ENCODE measurements at places on chromosomes 4 and X. TPM values are rescaled to one million over a fixed set of nuclear protein-coding genes. Genes with fewer than 3 reads are reported as not detected.

SMIM10 gene
- total RNA-seq: 1.3 TPM

BEX1 gene
- 0.46 TPM for total RNA-seq

ZNF630 gene
- 1.5 TPM for total RNA-seq

ABCG2 gene
- total RNA-seq: 5.0 TPM

ESX1 gene
- not detected for total RNA-seq

S100P gene
- total RNA-seq: not detected

TRAM1L1 gene
- 0.88 TPM for total RNA-seq

FAT1 gene
- 9.2 TPM for total RNA-seq

FRG2 gene
- not detected for total RNA-seq

DNA sequence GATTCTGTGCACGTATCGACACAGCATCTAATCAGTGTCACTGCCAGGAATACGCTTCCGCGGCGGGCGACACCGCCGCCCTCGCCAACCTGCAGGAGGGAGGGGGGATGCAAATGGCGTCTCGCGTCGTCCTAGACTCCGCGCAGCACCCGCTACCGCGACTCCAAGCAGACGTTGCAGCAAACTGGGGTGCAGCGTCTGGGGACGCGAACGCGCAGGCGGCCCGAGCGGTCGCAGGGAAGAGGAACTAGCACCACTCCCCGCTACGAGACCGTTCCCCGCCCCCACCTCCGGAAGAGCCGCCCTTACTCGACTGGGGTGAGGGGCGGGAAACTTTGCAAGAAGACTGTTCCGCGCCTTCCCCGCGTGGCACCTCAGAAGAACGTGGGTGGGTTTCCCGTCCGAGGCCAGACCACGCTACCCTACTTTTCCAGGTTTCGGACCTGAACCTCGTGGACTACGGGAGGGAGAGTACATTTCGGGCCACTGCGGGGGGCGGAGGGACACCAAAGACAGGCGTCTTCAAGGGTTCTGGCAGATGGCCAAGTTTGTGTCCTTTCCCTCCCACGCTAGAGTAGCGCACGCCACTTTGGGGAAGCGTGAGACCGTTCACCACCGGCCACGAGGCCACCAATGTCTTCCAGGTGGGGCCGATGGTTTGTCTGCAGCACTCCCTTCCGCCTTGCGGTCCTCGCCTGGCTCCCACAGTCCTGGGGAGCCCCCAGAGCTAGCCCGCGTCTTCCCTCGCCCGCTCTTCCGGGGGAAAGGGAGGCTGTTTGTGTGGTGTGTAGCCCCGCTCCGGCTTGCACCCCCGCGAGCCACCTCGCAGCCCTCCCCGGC lies 78.0 kb upstream of the BCOR start:
- peak; percentile 42 for DNase-seq

DNA sequence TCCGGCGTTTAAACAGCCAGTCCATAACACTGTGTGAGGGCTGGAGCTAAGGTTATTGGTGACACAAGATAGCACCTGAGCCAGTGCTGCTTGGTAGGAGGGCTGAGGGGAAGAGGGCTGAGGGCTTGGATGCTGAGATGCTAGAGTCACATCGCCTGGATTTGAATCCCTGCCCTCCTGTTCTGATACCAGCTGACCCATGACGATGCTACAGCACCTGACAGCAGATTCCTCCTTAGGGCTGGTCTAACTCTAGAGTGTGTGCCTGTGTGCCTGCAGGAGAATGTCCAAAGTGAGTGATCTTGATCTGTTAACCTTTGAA lies 102.5 kb downstream of the PTTG2 start:
- no peak for DNase-seq

GRCh38 chr4:169092889-169093522 lies 83.0 kb upstream of the CBR4 start:
- DNase-seq: no peak

GRCh38 chr4:106604319-106605051 lies 235.9 kb upstream of the GIMD1 start:
- DNase-seq: no peak

GRCh38 chr4:117550085-117550484 lies 464.7 kb upstream of the TRAM1L1 start:
- DNase-seq: no peak

GRCh38 chr4:6563935-6564645 lies 10.9 kb upstream of the MAN2B2 start:
- no peak for DNase-seq

- no peak for DNase-seq
Observed at GRCh38 chr4:675980-676870, 1.9 kb downstream of the MYL5 start.

GRCh38 chrX:24149351-24150050 lies at the start of gene ZFX:
ZFX (plus strand) TSS chrX:24149729; CDS start chrX:24172743, 23,014 bp downstream.
- DNase-seq: peak; percentile 23

DNA sequence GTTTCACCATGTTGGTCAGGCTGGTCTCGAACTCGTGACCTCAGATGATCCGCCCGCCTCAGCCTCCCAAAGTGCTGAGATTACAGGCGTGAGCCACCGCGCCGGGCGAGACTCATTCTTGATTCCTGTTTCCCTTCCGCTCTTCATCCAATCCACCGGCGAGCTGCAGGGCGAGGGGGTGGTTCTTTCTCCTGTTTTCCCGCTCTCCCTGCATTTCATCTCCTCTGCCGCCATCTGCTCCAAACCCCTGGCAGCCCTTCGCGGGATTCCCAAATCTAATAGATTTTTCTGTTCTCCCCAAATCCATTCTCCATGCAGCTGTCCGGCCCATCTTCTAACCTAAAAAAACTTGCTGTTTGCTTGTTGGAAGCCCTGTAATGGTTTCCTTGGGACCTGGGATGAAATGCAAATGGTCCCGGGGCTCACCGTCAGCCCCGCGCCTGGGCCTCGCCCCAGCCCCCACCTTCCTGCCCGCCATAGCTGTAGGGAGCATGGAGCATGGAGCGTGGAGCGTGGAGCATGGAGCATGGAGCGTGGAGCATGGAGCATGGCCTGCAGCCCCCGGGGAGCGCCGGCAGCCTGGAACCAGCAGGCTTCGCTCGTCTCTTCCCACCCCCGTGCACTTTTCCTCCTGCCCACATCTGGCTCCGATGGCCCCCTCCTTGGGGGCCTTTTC lies 1.1 kb downstream of the ZFP42 start:
- DNase-seq: no peak

DNA sequence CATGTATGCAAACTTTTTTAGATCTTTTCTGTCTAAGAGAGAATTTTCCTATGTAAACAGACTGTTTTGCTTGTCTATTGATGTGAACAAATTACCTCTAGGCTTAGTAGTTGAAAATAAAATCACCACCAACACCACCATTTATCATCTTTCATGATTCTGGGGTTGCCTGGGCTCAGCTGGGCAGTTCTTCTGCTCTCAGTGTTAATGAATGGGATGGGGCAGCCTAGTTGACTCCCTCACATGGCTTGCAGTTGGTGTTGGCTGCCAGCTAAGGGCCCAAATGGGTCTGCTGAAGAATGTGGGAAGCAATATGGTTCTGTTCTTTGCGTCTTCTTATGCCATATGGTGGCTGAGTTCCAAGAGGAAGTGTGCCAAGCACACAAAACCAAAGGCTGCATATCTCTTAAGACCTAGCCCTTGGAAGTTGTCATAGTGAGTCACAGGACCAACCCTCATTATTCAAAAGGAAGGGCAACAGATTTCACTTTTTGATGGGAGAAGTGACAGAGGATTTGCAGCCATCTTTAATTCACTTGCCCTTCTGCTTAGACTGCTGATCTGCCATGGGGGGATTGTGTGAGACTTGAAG lies 17.9 kb downstream of the REELD1 start:
- DNase-seq: no peak

- DNase-seq: no peak
Observed at GRCh38 chr4:33467291-33467690, 2747.1 kb downstream of the PCDH7 start.

DNA sequence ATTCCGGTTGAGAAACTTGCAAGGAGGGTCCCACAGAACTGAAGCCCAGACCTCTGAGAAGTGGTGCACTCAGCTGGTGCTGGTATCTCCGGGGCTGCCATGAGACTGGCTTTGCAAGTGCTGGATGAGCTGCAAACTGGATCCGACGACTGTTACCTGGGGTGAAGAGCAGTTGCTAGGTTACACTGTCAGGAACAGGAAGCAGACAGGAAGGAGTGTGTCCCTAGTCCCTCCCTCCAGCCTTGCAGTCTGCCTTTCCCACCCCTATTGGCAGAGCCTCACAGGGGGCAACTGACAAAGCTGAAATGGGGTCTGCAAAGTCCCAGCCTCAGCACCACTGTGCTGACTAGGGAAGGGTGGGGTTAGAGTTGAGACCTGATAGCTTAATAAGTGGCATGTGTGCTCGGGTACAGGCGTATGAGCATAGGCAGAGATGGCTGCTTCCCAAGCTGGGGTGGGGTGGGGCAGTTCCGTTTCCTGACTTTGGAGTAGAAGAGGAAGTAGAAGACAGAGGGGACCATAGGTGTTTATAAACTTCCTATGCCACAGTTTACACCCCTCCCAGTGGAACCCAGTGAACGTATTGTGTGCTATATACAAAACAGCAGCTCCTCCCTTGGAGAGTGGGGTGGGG lies 18.0 kb downstream of the PPEF1 start:
- no peak for DNase-seq

- DNase-seq: no peak
Observed at GRCh38 chr4:168826620-168827019, 183.4 kb downstream of the CBR4 start.

DNA sequence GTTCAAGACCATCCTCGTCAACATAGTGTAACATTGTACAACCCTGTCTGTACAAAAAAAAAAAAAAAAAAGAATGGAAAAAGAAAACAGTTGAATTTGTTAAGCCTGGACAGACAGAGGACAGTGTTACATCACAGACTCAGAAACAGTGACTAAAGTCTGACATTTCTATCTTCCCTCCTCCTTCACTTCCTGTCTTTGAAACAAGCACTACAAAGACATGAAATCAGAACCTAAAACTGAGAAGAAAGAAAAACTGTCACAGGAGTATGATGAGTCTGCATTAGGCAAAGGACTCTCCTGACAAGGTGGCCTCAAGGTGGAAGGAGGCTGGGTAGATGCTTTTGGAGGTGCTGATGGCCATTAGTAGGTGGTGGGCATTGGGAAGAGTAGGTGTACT lies 126.7 kb downstream of the RBM47 start:
- DNase-seq: no peak

DNA sequence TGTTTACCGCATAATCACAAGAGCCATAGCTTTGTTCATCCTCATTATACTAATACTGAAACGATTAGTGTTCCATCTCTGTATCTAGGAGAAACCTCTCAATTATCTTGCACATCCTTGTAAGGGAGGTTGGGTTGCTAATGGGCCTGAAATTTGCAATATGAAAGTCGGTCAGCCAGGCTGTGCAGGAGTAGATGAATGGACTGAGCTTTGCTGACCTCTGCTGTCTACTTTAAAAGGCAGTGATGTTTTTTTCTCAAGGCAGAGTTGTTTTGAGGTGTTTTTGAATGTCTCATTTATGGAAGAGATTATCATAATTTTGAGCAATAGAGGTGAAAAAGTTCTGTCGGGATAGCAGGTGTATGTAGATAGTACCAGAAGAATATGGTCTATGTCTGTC lies 47.9 kb upstream of the LINC00632 start:
- no peak for DNase-seq

GRCh38 chr4:37268319-37268718 lies 23.8 kb downstream of the NWD2 start:
- DNase-seq: no peak

DNA sequence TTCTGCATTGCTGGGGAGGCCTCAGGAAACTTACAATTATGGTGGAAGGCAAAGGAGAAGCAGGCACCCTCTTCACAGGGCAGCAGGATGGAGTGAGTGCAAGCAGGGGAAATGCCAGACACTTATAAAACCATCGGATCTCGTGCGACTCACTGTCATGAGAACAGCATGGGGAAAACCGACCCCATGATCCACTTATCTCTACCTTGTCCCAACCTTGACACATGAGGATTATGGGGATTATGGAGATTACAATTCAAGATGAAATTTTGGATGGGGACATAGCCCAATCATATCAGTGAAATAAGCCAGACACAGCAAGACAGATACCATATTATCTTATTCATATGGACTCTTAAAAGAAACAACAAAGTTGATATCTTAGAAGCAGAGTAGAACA lies 134.9 kb downstream of the C4orf33 start:
- no peak for DNase-seq
